ENCODE measurements at places on chromosomes 7 and 10.

DNA sequence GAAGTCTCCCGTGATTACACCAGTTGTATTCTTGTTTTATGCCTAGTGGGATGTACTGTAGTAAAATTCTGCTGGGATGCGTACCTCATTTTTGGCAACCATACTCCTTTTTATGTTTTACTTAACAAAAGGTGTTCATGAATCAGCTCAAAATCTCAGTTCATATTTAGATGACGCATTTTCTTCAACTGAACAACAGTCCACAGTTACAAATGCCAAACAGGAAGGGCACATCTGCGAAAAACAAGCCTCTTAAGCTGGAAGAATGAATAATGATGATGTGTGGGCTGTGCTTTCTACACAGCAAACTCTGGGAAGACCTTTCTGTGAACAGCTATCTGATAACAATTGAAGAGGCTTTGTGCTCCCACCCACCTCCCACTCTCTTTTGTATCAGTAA, 68.4 kb upstream of the NRBF2 start:
- no peak for DNase-seq

DNA sequence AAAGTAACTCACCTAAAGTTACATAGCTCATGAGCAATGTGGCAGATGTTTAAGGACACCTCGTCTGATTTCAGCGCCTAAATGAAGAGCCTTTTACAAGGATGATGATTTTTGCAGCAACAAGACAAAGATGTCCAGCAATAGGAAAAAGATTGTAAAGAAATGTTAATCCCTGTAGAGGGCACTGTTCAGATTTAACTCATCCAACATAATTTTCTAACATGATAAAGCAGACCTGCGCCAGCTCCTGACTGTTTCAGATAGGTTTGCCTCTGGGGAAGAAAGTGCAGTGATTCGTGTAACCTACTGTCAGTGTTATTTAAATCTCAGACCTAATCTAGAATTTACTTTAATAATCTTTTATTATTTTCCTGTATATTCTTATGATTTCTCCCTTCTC, 595.2 kb downstream of the AUTS2 start:
- DNase-seq = peak; percentile 7

GRCh38 chr10:58477122-58477521, 35.5 kb upstream of the BICC1 start:
- no peak for DNase-seq

DNA sequence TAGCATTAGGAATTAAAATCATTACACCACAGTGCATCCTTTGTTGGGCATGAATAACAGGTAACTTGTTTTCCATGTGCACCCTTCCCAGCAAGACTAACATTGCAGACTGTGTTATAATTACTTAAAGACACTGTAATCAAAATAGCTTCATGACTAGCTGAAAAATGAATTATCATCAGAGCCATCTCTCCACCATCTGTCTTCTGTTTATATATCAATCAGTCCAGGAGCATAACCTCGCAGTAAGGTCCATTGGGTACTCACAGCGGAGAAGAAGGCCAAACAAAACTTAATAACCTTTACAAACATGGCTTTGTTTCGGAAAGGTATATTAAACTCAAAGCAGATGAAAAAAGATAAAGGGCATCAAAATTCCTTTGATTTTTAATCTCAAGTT, 90.6 kb downstream of the ODAD2 start:
- DNase-seq = no peak

DNA sequence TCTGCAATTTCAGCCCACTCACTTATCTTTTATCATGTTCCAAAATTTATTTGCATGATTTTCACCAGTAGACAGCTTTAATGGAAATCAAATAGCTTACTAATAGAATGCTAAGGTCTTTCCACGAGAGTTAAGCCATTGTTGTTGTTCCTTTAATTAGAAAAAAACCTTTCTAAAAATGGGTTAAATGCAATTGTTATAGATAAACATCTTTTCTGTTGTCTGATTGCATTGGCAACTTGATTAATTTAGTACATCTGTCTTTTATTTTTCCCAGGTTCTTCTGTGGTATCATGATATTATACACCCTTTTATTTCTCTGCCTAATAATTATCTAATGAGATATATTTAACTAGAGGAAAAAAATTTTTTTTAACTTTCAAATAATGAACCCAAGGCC, 487.6 kb upstream of the MBL2 start:
- DNase-seq = no peak

DNA sequence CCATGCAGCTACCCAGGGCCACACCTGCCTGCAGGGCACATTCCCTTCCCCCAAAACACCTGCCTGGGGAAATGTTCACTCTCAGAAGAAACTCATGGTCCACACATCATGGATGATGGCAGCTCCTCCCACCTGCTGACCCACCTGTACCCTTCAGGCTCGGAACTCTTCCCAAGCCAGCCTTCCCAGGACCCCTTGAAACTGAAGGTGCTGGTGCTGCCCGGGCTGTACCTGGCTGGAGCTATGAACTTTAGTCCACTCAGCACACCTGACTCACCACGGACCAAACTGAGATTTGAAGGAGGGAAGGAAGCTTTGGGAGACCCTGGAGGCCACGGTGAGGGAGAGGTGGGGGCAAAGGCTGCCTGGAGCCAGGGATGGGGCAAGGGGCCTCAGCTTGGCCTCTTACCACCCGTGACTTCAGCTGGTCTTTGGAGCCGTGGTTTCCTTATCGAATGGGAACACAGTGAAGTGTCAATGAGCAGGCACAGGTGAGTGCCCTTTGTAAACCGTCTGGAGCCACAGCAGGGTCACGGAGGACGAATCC, 30.1 kb upstream of the INPP5A start:
- DNase-seq = no peak

DNA sequence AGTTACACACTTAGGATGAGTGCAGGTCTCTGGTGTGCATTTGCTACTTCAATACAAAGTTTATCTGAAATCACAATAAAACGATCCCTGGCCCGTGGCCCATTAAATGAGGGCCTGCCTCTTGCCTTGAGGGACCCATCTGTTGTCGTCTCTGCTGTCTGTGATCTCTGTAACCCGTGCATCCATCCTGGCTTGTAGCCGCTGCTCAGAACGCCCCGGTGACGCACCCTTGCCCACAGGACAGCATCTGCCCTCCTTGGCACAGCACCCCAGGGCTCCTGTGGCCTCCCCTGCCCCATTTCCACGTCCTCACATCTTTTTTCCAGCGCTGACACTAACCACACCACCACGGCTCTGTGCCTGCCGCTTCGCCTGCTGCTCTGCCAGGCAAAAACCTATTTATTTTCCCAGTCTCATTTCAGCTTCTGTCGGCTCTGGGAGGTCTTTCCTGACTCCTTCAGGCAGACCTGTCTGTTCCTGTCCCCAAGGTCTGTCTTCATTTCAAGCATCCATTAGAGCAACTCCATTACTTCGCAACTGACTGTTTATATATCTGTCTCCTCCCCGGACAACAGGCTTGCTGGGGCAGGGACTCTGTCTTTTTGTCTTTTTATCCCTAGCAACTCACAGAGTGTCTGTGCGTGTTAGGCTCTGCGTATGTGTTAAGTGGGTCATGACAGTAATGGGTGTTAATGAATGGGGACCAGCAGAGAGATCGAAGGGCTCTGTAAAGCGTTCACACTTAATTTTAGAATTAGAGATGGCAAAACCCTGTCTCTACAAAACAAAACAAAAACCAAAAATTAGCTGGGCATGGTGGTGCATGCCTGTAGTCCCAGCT, 16.4 kb downstream of the CARD11 start:
- DNase-seq = peak; percentile 18

DNA sequence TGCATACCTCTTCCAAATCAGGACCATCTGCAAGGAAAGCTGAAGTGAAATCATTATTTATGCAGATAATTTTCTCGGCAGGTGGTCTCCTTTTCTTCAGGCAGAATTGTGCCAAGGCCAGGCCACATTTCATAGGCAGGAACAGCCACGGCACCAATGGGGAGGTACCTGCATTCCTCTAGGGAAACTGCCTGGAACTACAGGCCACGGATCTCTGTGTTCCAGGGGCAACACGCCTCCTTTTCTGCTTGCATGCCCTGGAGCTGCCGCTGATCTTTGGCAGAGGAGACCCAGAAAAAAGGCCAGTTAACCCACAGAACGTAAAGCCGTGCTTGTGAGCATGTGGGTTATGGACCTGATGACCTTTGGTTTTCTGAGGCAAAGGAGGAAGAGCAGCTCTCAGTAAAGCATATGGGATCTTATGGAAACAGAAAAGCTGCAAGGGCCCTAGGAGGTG, 111.2 kb upstream of the KIAA1217 start:
- DNase-seq = no peak
